NCI-H187 (cell line): ENCODE measurements at places on chromosomes 1 and 21.

DNA sequence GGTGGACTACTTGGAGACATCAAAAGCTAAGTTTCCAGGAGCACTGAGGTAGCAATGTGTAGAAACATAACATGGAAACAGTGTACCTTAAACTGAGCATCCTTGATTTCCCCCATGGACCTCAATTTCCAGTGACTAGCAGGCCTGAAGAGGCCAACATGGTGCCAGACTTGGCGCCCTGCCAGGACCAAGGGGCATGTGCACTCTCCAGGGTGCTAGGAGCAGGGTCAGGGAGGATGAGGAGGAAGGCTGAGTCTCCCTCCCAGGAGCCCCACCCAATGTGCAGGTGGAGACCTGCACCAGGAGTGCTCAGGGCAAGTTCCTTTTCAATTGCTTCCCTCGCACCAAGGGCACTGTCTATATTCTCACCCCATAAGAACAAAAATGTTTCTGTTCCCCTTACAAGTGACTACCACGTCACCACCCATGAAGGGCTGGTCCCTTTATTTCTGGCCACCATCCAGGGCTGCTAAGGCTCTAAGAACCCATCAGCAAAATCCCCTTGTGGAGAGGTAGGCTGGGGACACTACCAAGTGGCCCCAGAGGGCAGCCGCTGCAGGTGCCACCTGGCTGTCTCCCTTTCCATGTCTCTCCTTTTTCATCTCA, 39.2 kb downstream of the MX1 start:
- no peak for DNase-seq

- DNase-seq, result no peak
These were observed 306.6 kb downstream of the MRPL39 start for GRCh38 chr21:25300632-25301031.

- no peak for DNase-seq
These were observed 195.7 kb downstream of the ROR1 start for GRCh38 chr1:63969441-63969901.

- DNase-seq, result peak; percentile 28
These were observed 2.0 kb downstream of the PBX1 start for GRCh38 chr1:164561007-164561406.

DNA sequence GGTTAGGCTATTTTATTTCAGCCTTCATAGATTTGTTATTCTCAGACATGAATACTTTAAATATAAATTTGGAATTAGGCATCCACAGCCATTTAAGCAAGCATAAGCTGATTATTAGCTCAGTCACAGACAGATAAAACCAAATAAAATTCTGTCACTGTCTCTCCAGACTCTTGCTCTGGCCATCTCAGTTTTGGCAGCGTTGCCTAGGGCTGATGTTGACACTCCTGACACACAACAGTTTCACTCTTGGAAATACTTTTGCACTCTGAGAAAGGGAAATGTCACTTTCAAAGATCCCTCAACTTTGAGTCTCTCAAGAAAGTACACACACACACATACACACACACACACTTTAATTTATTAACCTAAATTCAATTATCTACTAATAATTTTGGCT, 372.7 kb downstream of the BRINP3 start:
- no peak for DNase-seq

- no peak for DNase-seq
These were observed 5.1 kb upstream of the ARHGAP30 start for GRCh38 chr1:161074676-161075368.

- no peak for DNase-seq
These were observed 2.0 kb downstream of the MAPKAPK2 start for GRCh38 chr1:206686478-206687249.

GRCh38 chr1:117122330-117123025, 929 bp upstream of the TRIM45 start:
- no peak for DNase-seq

DNA sequence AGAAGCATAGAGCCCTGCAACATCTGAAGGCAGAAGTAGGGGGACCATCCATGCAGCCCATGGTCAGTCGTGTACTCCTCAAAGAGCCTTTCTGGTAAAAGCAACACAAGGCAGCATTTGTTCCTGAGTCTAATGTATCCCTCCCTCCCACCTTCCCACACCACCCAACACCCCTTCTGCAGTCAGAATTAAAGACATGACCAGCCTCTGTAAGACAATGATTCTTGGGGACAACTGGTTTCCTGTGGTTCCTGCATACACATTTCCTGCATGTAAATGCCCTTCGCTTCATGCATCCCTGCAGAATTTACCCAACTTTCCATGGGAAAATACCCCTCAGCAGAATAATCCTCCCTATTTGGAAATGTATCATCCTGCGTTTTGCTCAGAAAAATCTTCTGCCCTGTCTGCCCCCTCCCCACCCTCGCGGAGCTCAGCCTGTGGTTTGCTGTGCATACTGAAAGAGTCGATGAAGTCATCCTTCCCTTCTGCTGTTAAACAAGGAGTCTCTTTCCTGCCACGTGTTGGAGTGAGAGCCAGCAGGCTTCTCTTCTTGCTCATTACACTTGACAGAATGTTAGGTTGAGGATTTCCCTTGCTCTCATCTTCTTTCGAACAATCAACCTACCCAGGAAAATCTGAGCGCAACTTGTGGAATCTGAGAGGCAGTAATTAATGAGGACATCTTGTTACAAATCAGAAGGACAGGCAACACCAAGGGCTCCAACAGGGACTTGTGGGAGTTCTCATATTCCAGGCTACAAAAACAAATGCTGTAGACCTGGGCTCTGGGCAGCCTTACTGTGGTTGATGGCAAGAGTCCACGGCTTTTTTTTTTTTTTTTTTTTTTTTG, 4.7 kb downstream of the TNN start:
- DNase-seq, result no peak

GRCh38 chr1:197781968-197782721, 6.9 kb upstream of the DENND1B start:
- DNase-seq, result no peak

DNA sequence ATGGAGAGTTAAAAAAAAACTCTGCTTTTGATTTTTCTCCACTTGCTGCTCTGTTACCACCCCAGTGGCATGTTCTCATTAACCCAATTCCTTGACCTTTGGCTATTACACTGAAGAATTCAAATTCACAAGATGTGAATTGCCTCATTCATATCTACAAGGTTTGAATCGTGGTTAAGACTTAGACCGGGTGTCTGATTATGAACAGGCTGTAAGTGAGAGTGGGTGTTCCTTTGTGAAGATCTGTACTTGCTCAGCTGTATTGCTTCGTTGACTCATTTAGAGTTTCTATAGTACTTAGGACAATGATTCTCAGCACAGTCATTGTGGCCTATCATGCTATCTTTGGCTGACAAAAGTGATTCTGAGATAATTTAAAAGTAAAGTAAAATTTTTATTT, 36.4 kb downstream of the DNM3 start:
- no peak for DNase-seq

GRCh38 chr1:101376121-101377083, 139.6 kb downstream of the S1PR1 start:
- DNase-seq, result no peak

GRCh38 chr1:23869051-23869450, 961 bp upstream of the FUCA1 start:
- no peak for DNase-seq

GRCh38 chr1:11465307-11465706, 13.6 kb upstream of the DISP3 start:
- no peak for DNase-seq

GRCh38 chr1:159892944-159893343, 7.0 kb downstream of the CFAP45 start:
- no peak for DNase-seq

- no peak for DNase-seq
These were observed 11.3 kb upstream of the ADGRB2 start for GRCh38 chr1:31775210-31775999.

DNA sequence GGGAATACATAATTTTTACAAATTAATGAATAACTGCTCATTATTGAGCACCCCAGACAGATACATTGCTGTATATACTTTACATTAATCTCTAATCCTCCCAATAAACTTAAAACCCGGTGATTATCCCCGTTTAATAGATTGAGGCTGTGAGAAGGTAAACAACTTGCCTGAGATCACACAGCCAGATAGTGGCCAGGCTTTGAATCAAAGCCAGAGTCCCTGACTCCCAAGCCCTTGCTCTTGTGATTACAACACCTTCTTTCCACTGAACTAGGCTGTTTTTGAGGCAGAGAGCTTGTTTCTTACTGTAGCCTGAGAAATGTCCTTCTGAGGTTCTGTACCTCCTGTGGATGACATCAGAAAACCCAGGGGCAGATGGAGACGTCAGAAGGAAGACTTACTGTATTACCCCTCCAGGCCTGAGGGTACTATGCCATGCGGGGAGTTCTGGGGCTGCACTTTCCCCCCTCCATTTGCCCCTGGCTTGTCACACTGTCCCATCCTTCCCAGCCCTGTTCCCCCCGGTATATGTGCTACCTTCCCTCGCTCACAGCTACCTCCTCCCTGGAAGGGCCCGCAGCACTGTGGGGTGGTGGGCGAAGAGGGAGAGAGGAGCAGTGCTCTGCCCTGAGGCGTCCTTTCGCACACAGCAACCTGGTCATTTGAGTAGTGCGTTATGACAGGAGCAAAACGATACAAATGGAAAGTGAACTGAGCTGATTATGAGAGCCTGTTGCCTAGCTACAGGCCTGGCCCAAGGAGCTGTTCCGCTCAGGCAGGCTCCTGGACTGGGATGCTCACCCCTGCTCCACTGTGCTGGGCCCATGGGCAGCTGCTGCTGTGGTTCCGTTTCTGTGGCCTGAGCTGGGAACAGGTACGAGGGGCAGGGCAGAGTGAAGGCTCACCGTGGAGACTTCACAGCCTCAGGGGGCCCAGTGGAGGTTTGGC, 4.6 kb downstream of the KCNC4 start:
- DNase-seq, result no peak

- no peak for DNase-seq
These were observed 51.4 kb downstream of the LRRC8B start for GRCh38 chr1:89576013-89576412.

DNA sequence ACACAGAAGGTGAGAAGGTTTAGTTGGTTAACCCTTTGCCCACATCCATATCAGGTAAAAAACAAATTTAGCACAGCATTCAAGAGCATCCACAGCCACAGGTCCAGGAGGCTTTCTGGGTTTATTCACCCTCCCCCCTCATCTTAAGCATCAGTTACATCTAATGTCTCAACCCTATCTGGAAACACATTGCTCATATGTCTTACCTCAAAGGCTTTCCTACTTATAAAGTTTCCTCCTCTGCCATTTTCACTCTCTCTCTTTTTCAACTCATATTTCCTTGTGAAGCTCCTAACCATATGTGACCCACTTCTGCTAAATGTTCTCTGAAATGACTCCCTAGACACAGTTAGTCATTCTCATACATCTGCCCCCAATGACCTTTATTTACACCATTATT, 47.9 kb upstream of the RUNX1 start:
- DNase-seq, result no peak
